ELR (cell line): ENCODE measurements at places on chromosomes 5 and 9.

- no peak for DNase-seq
Observed at GRCh38 chr9:20442461-20443319, 179.6 kb downstream of the MLLT3 start.

- DNase-seq: no peak
Observed at GRCh38 chr9:35010351-35010958, 20.9 kb downstream of the DNAJB5 start.

GRCh38 chr9:4490705-4491625 lies 697 bp downstream of the SLC1A1 start:
- DNase-seq: no peak

DNA sequence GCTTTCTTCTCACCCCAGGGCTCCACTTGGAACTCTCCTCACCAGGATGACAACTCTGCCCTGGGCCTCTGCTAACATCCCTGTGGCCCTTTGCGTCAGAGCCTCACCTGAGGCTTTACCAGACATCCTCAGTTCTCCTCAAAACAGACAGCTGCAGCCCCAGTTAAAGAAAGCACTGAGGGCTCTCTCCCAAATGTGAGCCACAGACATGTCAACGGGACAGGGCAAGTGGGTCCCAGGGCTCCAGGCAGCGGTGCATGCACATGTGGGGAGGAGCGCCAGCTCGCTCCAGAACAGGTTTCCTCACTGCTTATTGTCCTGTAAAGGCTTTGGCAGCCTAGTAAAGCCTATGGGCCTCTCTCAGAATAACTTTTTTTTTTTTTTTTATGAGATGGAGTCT lies 37.3 kb downstream of the IPPK start:
- no peak for DNase-seq

DNA sequence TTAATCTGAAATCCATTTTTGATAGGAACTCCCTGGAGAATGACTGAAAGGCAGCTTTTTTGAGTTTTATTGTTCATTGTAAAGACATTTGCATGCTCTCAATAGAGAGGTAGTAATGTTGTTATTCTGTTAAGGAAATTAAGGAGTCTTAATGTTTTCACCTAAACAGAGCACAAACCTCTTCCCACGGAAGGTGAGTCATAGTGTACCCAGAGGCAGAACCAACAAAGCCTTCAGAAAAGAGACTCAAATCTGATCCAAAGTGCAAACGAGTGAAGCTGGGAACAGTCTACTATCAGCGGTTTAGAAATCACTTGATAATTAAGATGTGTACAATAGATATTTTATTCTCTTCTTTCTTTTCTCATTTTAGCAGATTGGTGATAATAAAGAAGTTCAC lies 470.5 kb downstream of the PLK2 start:
- peak; percentile 63 for DNase-seq

DNA sequence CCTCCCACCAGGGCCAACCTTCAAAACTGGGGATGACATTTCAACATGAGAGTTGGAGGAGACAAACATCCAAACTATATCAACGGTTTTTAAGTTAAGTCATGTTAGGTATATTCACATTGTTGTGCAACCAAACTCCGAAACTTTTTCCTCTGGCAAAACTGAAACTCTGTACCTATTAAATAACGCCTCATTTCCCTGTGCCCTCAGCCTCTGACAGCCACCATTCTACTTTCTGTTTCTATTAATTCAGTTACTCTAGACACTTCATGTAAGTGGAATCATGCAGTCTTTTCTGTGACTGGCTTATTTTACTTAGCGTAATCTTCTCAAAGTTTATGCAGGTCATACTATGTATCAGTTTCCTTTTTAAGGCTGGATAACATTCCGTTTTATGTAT lies 85.0 kb downstream of the CWC27 start:
- no peak for DNase-seq

DNA sequence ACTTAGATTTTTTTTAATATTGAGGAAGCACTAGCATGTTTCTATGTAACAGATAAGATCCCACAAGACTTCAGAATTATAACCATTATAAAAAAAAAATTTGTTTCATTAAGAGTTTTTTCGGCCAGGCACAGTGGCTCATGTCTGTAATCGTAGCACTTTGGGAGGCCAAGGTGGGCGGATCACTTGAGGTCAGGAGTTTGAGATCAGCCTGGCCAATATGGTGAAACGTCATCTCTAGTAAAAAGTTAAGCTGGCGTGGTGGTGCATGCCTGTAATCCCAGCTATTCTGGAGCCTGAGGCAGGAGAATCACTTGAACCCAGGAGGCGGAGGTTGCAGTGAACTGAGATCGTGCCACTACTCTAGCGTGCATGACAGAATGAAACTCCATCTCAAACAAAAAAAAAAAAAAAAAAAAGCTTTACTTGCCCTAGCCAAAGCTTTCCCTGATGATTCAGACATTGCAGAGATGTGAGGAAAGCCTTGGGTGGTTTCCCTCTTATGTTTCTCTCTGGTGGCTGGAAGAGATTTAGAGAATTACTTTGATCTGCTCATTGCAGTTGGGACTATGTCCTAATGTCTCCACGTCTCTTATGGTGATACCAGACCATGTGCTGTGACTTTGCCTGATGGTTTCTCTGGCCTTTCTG lies 65.4 kb downstream of the EGFLAM start:
- peak; percentile 59 for DNase-seq

DNA sequence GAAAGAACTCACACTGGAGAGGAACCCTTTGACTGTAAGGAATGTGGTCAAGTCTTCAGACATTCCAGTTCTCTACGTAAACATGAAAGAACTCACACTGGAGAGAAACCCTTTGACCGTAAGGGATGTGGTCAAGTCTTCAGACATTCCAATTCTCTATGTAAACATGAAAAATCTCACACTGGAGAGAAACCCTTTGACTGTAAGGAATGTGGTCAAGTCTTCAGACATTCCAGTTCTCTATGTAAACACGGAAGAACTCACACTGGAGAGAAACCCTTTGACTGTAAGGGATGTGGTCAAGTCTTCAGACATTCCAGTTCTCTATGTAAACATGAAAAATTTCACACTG lies 32.6 kb downstream of the MAPK9 start:
- peak; percentile 11 for DNase-seq

DNA sequence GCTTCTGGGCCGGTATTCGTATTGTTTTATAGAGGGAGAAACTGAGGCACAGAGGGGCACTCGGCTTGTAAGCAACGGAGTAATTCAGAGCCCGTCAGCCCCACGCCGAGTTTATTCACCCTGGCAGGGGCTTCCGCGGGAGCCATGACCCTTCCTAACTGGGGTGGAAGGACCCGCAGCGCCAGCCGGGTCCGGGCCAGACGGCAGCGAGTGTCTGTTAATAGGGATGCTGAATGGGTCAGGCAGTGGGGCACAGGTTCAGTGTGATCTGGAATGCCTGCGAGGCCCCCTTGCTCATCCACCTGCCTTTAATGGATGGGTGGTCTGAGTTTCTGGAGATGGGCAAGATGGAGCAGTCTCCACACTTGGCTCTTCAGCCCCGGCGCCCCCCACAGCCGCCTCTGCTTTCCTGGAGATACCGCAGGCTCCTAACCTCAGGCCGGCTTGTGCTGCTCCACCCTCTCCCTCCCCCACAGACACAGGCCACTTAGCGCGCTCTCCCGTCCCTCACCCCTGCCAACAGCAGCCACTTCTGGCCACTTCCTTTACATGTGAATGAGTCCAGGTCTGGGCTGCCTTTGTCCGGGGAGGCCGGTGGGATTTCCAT lies 147.1 kb downstream of the ERCC6L2 start:
- no peak for DNase-seq

- no peak for DNase-seq
Observed at GRCh38 chr5:152164860-152165259, 240.2 kb upstream of the GLRA1 start.

DNA sequence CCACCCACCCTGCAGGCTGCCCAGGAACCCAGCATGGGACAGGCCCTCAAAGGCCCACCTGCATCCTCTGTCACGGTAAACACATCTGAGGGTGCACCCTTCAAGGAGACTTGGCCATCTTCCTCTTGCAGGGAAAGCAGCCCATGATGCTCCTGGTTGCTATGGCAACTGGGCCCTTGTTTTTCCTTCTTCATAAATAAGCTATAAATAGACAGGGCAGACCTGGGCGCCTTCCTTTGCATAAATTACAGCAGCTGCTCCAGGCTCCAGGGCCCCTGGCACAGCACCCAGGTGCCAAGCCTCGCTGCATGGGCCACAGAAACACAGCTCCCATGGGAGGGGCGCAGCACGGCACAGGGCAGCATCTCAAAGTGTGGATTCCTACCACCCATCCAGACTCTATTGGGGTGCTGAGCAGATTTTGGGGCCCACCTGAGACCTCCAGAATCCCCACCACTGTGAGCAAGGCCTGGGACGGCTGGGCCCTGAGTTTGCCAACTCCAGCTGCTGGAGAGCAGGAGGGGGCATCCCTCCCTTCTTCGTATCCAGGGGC lies 5.8 kb upstream of the PSMB7 start:
- DNase-seq: no peak

DNA sequence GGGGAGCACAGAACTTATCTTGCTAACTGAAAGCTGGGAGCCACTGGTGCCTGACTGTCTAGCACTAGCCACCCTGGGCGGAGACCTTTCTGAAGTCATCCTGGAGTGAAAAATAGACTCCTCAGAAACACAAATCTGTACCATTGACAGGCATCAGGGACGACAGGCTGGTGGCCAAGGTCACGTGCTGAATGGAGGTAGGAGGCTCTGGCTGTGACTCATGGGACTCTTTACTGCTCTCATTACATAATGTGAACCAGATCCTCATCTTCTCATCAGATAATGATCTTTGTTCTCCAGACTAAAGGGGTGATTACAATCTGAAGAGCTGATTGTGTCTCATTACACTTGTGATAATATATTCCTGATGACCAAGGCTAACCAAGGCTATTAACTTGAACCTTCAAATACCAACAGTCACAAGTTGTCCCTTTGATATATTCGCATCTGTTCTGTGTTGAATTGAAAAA lies 91.8 kb downstream of the SEMA5A start:
- DNase-seq: peak; percentile 75

- DNase-seq: no peak
Observed at GRCh38 chr9:79812507-79813257, 240.9 kb downstream of the TLE4 start.

DNA sequence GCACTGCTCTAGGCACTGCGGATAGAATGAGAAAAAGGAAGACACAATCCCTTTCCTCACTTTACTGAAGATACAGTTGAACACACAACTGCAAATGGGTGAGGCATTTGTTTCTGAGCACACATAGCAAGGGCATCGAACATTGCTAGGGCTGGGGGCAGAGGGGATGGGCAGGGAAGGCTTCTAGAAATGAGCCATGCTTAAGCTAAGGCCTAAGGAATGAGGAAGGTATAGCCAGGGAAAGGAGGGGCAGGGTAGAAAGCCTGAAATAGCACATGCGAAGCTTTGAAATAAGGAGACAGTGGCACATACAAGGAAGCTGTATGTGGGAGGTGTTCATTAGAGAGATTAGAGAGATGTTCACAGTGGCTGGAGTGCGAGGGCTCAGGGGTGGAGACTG lies 92.7 kb downstream of the KIF4B start:
- no peak for DNase-seq

GRCh38 chr5:170143091-170143490 lies 37.4 kb downstream of the FOXI1 start:
- DNase-seq: no peak

DNA sequence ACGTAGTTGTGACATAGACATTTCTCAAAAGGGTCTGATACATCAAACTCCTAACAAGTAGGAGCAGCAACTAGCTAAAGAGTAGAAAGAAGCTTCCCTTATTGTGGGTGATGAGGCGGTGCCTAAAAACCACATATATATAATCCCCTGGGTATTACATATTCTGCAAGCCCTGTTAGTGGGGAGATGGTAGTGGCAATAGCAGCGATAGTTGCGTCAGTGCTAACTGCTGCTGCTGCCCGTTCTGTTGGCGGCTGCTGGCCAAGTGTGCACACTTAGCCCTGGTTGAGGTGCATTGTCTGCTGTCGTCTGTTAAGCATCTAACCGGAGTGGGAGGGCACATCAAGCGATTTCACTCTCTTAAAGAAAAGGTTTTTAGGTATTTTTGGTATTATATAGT lies 35.8 kb downstream of the VLDLR start:
- DNase-seq: no peak

GRCh38 chr5:10457682-10458574 lies 16.2 kb downstream of the ROPN1L start:
- no peak for DNase-seq

- no peak for DNase-seq
Observed at GRCh38 chr9:14147738-14148137, 166.2 kb downstream of the NFIB start.

DNA sequence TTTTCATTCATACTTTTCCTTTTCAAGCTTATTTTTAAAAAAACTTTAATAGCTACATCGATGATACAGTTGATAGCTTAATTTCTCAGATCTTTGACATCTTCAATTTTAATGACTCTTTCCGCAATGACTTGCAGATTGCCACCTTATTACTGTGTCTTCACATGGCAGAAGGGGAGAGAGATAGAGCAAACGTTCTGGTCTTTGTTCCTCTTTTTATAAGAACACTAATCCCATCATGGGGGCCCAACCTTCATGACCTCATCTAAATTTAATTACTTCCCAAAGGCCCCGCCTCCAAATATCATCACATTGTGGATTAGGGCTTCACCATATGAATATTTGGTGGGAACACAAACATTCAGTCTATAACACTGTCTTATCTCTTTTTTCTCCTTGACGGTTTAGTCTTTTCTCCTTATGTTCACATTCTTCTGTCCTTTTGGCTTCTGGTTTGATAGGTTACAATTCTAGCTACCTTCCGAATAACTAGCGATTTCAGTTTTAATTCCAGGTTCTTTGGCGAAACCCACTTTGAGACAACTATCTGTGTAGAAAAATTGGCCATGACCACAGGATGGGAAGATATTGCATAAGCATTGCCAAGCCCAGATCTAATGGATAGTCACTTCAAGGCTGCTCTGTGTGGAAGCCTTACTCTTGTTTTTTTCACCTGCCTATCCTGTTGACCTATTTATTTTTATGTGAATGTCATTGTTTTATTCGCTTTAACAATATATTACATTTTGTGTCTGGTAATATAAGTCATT lies 5.0 kb downstream of the ZNF189 start:
- DNase-seq: no peak

GRCh38 chr5:32027093-32027716 lies 146.9 kb downstream of the GOLPH3 start:
- DNase-seq: peak; percentile 66

GRCh38 chr5:119009131-119009530 lies 20.8 kb upstream of the DTWD2 start:
- DNase-seq: no peak
